Muscle of leg (tissue), 16 donors: ENCODE measurements at places on chromosomes 16 and 17. TPM values are rescaled to one million over a fixed set of nuclear protein-coding genes. Genes with fewer than 3 reads are reported as not detected.

DNA sequence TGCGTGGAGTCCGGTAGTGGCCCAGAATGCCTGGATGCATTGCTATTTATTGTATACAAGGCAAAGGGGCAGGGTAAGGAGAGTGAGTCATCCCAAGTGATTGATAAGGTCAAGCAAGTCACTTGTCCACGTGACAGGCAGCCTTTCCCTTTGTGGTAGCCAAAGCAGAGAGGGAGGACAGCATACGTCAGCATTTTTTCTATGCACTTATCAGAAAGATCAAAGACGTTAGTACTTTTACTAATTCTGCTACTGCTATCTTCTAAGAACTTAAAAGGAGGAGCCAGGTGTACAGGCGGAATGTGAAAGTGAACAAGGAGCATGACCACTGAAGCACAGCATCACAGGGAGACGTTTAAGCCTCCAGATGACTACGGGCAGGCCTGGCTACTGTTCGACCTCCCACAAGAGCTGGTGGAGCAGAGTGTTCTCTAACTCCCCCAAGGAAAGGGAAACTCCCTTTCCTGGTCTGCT is 47.9 kb upstream of the ARL4D start:
- DNase-seq: no peak

MYH2 gene
- 4.1 TPM for polyA plus RNA-seq

DNA sequence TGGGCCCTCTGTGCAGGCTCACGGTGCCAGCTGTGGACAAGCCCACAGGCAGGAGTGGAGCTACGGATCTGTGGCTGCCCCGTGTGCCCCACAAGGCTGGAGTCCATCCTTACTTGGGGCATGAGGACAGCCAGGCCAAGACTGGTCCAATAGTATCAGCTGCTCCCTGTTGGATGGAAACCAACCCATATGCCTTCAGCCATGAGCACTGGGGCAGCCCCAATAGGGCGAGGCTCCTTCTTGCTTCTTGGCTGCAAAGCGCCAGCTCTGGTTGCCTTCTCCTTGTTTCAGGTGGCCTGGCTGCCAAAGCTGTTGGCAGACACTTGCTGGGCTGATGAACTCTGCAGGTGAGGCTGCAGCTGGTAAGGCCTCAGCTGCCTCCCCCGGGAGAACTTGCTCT is 188.0 kb downstream of the ENGASE start:
- DNase-seq: no peak

SLC12A3 gene
- 0.07 TPM for polyA plus RNA-seq

DNA sequence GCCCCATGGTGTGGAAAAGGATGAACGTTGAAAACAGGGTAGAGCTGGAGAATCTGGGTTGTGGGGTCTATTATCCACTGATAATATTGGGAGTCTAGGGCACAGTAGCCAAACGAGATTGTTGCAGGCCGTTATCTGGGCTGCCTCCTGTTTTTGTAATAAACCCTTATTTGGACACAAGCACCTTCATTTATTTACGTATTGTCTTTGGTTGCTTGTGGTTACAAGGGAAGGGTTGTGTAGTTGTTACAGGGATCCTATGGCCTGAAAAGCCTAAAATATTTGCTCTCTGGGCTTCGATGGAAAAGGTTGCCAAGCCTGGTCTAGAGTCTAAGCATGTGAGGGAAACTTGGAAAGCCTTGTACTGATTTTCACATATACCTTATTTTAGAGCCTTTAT is 4.3 kb upstream of the SMARCE1 start:
- no peak for DNase-seq

DNA sequence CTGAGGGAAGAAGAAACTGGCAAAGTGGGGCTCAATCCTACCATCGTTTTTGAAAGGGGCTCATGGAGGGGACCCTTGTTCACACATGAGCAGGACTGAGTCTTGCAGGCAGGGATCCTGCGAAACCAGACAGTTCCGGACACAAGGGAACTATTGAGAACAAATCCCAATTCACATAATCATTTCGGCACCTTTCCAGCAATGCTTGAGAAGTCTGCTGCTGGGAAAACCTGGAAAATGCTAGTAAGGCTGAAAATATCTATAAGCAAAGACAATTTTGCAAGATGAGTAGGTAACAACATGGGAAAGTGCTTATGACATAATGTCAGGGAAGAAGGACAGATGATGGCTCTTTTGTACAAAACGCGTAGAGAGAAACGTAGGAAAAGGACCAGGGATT is 52.1 kb upstream of the BPTF start:
- peak; percentile 84 for DNase-seq

DNAAF8 gene
- polyA plus RNA-seq: 1.1 TPM

GRCh38 chr17:53626286-53626685 is 196.4 kb upstream of the KIF2B start:
- DNase-seq: no peak

DNA sequence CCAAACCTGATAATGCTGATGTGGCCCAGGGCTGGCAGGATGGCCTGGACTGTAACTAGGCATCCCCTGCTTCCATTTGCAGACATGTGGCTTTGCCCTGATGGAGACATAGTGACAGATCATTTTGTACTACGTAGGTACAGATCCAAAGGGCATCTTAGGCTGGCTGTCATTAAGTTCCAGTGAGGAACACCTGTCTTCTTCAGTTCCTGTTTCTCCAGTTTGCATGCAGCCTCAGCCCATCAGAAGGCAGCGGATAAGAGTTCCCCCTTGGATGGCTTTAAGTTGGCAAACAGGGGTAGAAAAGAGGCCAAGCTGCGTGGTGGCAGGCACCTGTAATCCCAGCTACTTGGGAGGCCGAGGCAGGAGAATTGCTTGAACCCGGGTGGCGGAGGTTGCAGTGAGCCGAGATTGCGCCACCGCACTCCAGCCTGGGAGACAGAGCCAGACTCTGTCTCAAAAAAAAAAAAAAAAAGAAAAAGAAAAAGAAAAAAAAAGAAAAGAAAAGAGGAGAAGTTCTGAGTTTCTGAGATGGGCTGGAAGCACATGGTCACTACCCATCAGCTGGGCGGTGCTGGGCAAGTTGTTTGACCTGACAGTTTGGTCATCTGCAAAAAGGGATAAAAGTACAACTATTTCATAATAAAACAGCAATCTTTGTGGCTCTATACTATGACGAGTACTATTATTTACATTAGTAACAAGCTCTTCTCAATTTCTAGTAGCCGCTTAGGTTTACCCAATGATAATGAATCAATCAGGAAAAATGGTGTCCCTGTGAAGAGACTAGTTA is 42.7 kb downstream of the CPPED1 start:
- DNase-seq: no peak

DNA sequence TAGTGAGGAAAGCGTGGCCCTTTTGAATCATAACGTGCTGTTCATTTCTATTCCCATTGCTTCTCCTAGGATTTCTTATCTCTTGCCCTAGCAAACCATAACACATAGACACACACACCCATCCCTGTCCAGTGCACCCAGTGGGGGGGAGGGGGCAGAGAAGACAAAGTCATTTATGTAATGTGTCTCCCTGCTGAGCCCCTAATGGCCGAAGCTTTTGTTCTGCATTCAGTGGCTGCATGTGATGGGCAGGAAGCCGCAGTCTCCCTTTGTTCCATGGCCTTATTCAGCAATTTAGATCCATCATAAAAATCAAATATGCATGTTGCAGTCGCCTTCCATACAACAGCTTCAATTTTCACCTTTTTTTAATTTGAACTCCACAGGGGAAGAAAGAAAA is 325.4 kb downstream of the ZFHX3 start:
- DNase-seq: no peak

GRCh38 chr16:79369796-79370195 is 230.7 kb downstream of the MAF start:
- no peak for DNase-seq

PRR15L gene
- not detected for polyA plus RNA-seq
